Stomach (tissue), 19 donors: ENCODE measurements at places on chromosomes 6 and 20. TPM values are rescaled to one million over a fixed set of nuclear protein-coding genes. Genes with fewer than 3 reads are reported as not detected.

DNA sequence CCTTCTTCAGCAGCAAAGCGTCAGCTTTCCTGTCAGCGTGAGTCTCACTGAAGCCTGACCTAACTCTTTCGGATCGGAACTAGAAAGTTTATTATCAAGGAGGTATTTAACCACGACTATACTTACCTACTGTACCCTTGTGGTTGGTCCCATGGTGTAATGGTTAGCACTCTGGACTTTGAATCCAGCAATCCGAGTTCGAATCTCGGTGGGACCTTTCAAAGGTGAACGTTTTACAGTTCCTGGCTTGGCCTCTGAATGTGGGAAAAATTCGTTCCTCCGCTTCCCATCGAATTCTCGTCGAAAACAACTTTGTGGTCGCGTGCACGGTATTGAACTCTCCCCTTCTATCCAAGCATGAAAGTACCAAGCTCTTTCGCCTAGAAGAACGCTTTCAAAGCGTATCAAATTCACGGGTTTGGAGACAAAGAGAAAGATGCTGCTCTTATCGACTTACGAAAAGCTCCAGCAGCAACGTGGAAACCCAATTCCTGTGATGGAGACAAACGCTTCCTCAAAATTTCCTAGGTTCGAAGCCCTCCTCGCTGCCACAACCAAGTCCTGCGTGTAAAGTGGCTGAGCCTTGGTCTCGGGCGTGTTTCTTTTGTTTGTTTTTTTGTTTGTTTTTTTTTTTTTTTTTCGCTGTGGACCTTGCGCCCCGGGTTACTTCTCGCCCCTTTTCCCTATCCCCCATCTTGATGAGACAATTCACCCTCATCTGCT is 63.7 kb downstream of the GPX5 start:
- no peak overlapping the region for H3K4me3 ChIP-seq
- peaks cover 18% of the 10 kb centered on the region for H3K4me1 ChIP-seq
- H3K36me3 ChIP-seq = no peaks in the 10 kb centered on the region

GRCh38 chr6:77502981-77503380 is 39.7 kb upstream of the HTR1B start:
- no peaks in the 10 kb centered on the region for H3K4me1 ChIP-seq
- DNase-seq = no peak

DNA sequence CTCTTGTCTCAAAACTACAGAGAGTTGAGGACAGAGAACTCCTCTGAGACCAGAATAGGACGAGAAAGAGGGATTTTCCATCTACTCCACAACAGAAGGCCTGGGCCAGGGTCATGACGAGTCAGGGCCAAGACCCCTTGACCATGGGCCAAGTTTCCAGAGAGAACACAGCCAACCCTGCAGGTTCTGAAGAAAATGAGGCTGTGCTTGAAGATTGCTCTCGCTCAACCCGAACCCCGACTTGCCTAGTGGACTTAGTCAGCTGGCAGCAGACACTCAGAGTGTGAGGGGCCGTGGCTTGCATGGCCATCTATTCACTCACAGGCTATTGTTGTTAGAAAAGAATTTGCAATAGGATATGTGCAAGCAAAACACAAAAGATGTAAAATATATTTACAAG is 54.5 kb downstream of the TMEM242 start:
- H3K4me3 ChIP-seq = no peak overlapping the region
- peak overlapping the region; percentile 23 for H3K27ac ChIP-seq
- DNase-seq = no peak
- H3K4me1 ChIP-seq = peaks cover 27% of the 10 kb centered on the region
- no peaks in the 10 kb centered on the region for H3K36me3 ChIP-seq
- H3K27me3 ChIP-seq = no peaks in the 10 kb centered on the region

SLC22A1 gene
- 3.0 TPM for total RNA-seq

NECAB3 gene
- 113 TPM for total RNA-seq

WFDC12 gene
- total RNA-seq = not detected

- H3K36me3 ChIP-seq = no peaks in the 10 kb centered on the region
- H3K27me3 ChIP-seq = no peaks in the 10 kb centered on the region
Measured at GRCh38 chr6:42468273-42468672, 16.5 kb upstream of the TRERF1 start.

DNA sequence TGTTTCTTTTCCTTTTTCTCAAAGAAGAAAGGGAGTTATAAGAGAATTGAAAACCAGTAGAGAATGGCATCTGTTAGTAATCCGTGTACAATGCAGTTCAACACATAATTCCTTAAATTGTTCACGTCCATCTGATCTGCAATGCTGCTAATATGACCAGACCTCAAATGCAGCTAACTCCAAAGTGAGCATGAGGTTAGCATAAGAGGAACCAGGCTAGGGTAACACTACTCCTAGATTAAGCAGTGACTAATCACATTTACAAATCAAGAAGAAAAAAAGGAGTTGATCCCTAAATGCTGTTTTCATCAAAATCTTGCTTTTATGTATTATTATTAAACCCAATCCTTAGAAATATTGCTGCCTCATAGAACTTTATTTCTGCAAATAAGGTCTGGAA is 432.7 kb upstream of the ARID1B start:
- no peak for DNase-seq
- H3K27me3 ChIP-seq = no peaks in the 10 kb centered on the region
- H3K4me1 ChIP-seq = no peaks in the 10 kb centered on the region
- H3K36me3 ChIP-seq = no peaks in the 10 kb centered on the region

FOXS1 gene
- not detected for total RNA-seq

DNA sequence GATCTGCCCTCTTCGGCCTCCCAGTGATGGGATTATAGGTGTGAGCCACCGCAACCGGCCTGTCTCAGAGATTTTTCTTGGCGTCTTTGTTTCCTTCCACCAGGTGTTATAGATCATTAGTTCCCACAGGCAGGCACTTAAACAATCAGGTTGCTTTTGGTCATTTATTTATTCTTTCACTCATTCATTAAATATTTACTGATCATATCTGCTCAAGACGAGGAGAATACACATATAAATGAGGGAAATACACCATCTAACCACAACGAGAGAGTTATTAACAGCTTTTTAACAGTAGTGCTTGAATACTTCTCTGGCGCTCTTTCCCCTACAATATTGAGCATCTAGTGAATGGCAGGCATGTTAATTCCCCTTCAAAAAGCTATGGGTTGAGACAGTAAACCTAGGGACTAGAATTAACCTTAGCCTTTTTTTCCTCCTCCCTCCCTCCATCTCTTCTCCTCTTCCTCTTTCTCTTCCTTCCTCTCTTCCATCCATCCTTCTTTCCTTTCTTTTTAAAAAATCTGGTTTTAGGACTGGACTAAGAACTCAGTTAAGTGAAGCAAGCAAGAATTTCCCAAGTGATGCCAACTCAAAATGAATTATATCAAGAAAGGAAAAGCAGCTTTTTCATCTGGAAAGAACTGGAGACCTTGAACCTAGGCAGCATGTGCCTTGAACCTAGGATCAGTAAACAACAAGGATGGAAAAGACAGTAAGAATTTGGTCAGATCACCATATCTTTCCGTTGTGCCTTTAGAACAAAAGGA is 41.1 kb upstream of the RFPL4B start:
- no peak overlapping the region for H3K4me3 ChIP-seq
- H3K27me3 ChIP-seq = no peaks in the 10 kb centered on the region
- DNase-seq = no peak
- H3K36me3 ChIP-seq = no peaks in the 10 kb centered on the region

TEAD3 gene
- total RNA-seq = 13.0 TPM

DNA sequence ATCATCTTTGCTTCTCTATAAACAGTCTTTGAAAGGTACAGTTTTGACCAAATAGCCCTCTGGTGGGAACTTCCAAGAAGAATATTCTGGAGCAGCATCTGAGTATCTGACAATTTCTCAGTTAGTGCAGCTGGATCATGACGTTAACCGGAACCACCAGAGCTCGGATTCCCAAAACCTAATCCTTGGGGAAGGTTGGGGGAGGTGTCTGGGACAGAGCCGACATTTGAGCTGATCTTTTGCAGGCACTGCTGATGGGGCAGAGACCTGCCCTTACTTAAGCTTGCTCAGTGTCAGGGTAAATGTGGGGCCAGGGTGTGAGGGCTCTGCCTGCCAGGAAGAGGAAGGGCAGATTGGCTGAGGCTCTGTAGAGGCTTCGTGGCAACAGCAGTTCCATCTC is 416.6 kb downstream of the DHX35 start:
- H3K4me1 ChIP-seq = no peaks in the 10 kb centered on the region
- H3K36me3 ChIP-seq = no peaks in the 10 kb centered on the region
- no peak overlapping the region for H3K4me3 ChIP-seq
- DNase-seq = no peak
- no peak overlapping the region for H3K27ac ChIP-seq

- H3K4me1 ChIP-seq = peaks cover 25% of the 10 kb centered on the region
- H3K4me3 ChIP-seq = no peak overlapping the region
- DNase-seq = no peak
- H3K36me3 ChIP-seq = no peaks in the 10 kb centered on the region
- H3K27ac ChIP-seq = no peak overlapping the region
Measured at GRCh38 chr6:13009031-13009430, 292.5 kb downstream of the PHACTR1 start.

GRCh38 chr6:102038964-102039363 is 645.5 kb downstream of the GRIK2 start:
- no peak overlapping the region for H3K4me3 ChIP-seq
- H3K27me3 ChIP-seq = no peaks in the 10 kb centered on the region
- H3K27ac ChIP-seq = no peak overlapping the region
- no peaks in the 10 kb centered on the region for H3K4me1 ChIP-seq

GRCh38 chr6:32772656-32773055 is 9.3 kb upstream of the HLA-DQB2 start:
- DNase-seq = no peak
- no peak overlapping the region for H3K4me3 ChIP-seq
- no peaks in the 10 kb centered on the region for H3K27me3 ChIP-seq

DNA sequence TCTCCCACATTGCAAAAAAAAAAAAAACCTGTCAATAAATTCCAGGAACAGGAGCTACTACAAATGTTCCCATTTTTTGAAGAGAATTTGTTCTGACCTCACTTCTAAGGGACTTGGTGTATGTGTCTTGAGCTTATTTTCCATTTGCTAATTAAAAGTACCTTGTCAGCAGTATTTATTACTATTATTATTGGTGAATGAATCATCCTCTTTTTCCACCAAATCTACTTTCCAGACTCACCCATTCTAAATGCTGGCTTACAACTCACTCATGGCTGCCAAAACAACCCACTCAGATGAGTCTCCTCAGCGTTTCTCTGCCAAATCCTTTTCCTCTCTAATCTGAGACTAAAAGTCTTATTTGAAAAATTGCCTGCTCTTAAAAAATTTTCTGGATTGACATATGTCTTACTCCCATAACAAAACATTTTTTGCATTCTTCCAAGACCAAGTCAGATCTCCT is 33.2 kb upstream of the TASP1 start:
- H3K36me3 ChIP-seq = no peaks in the 10 kb centered on the region
- DNase-seq = peak; percentile 56
- H3K27me3 ChIP-seq = no peaks in the 10 kb centered on the region
- no peak overlapping the region for H3K4me3 ChIP-seq
- peak overlapping the region; percentile 12 for H3K27ac ChIP-seq

- H3K27me3 ChIP-seq = no peaks in the 10 kb centered on the region
- no peak overlapping the region for H3K27ac ChIP-seq
- no peak overlapping the region for H3K4me3 ChIP-seq
- H3K36me3 ChIP-seq = peaks cover 49% of the 10 kb centered on the region
- H3K4me1 ChIP-seq = peaks cover 2% of the 10 kb centered on the region
- DNase-seq = no peak
Measured at GRCh38 chr6:111265842-111266241, 178.5 kb downstream of the SLC16A10 start.

EEF1A2 gene
- total RNA-seq = not detected

DNA sequence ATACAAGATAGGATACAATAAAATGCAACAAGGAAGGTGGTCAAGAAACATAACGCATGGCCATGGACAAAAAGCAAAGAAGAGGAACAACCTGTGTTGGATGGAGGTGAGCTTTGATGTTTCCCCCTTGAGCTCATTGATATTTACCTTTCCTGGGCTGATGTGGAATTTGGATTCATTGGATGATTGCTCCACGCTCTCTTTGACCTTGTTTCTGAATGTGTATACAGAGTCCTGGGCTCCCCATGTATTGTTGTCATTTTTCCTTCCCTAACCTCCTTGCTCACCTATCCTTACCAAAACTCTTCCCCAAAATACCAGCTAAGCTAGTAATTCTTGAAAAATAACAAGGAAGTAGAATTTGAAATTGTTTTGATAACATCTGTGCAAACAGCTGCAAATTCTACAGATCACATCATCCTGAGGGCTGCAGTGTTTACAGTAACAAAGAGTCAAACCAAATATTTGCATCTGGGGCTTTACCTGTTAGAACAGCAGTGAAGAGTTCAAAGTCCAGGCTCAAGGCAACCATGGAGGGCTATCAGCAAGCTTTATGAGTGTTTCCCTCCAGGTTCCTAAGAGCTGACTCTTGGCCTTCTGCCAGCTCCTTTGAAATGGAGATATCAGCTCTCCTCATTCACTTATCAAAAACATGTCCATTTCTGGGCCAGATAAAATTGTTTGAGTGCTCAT is 214.3 kb upstream of the MARCKS start:
- peaks cover 32% of the 10 kb centered on the region for H3K4me1 ChIP-seq
- H3K4me3 ChIP-seq = peak overlapping the region; percentile 6
- no peaks in the 10 kb centered on the region for H3K27me3 ChIP-seq
- peak overlapping the region; percentile 56 for H3K27ac ChIP-seq
- no peaks in the 10 kb centered on the region for H3K36me3 ChIP-seq

DNA sequence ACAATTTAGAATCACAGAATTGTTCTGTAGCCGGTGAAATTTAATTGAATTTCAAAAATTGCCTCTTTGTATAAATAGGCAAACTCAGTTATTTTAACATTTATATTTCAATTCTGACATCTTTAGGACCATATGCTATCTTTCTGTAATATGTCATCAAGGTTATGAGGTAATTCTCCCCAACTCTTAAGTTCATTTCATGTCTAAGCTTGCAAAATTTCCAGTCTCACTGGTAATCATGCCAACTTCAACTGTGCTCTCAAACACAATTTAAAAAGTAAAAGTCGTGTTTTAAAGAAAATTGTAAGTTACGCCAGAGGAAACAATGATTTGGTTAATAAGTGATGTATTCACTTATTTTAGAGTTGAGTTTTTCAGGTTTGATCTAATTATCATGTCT is 1.4 kb downstream of the NCOA7 start:
- no peak overlapping the region for H3K27ac ChIP-seq
- peaks cover 17% of the 10 kb centered on the region for H3K4me1 ChIP-seq
- no peak overlapping the region for H3K4me3 ChIP-seq
- H3K27me3 ChIP-seq = no peaks in the 10 kb centered on the region

GRCh38 chr6:144873623-144874378 is 588.7 kb downstream of the UTRN start:
- H3K4me3 ChIP-seq = no peak overlapping the region
- no peaks in the 10 kb centered on the region for H3K36me3 ChIP-seq
- H3K4me1 ChIP-seq = no peaks in the 10 kb centered on the region
- H3K27me3 ChIP-seq = no peaks in the 10 kb centered on the region
